ENCODE measurements at places on chromosomes 6 and 20.

GRCh38 chr6:136137008-136137692, 113.0 kb downstream of the MTFR2 start:
- no peak for DNase-seq

DNA sequence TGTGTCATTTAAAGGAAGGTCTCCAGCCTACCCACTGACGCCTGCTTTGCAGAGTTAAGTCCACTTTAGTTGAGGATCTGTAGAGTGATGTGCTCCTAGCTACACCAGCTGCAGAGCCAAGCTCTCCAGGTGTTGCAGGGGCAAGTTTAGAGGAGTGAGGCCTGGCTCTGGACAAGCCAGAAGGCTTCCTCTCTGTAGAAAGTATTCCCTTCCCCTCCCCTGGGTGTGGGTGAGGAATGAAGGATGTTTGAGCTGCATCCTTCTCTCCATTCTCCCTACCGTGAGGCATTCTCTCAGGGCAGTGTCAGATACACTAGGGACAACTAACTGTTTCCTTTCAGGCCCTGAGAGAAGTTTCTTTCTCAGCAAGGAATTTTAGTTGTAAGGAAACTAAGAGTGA, 66.5 kb downstream of the ELOVL5 start:
- DNase-seq, result no peak

DNA sequence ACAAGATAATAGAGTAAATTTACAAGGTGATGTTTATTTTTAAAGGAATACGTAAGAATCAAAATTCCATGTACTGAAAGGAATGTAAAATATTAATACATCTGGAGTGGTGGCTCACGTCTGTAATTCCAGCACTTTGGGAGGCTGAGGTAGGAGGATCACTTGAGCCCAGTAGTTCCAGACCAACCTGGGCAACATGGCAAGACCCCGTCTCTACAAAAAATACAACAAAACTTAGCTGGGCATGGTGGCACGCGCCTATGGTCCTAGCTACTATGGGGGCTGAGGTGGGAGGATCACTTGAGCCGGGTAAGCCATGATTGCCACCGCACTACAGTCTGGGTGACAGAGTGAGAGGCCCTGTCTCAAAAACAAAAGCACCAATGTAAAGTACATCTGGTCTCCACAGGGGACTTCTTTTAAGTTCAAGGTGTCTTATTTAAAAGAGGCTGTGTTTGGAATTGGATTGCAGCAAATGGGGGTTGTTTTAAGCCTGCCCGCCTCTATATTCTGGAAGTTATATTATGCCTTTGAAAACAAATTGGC, 36.9 kb downstream of the ARID1B start:
- DNase-seq, result no peak

- peak; percentile 58 for DNase-seq
Observed at GRCh38 chr6:119077643-119078375, 655 bp downstream of the FAM184A start.

DNA sequence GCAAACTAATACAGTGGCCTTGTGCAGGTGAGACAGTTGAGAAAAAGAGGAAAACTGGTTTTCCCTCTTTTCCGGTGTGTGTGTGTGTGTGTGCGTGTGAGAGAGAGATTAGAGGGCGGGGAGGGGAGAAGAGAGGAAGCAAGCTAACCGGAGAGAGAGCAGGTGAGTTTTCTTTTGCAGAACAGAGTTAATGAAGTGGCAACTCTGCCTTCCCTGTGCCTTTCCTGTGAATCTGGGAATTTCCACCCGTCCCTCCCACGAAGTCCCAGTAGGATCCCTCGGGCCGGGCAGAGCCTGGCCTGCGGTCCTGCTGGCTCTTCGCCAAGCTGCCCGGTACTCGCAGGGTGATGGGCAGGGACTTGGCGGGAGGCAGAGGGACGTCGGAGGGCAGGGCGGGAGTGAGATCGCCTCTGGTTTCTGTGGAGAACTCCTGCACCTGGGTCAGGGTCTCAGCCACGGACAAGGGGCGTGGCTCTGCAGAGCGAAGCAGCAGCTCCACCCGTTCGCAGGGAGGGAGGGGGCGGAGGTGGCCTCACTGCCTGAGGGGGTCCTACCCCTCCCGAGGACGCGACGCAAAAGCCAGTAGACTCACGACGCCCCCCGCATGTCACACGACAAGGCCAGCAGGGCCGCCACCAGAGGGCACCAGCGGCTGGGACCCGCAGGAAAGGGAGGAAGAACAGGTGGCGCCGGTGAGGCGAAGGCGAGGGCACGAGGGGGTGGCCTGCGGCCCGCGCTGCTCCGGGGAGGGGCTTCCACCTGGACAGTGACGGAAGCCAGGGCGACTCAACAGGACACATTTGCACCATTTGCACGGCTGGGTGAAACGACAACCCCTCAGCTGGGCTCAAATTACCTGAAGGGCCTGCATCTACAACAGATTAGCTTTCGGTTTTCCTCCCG, 51.2 kb upstream of the RNF182 start:
- peak; percentile 83 for DNase-seq

- no peak for DNase-seq
Observed at GRCh38 chr6:145783796-145784195, 30.8 kb downstream of the FBXO30 start.

DNA sequence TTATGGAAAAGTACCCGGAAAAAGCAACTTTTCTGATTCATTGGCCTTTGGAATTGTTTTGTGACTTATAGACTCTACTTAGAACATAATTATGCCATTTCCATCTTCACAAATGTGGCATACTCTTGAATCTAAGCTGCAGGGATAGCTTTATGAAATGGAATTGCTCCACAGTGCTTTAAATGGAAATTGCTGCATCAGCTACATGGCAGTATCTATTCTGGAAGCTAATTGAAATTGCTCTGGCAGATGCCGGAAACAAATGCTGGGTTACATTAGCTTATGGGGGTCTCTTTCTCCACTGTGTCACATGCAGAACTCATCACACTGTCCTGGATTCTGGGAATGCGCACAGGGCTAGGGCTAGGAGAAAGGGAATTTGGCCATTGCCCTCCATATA, 108.9 kb downstream of the SAMD5 start:
- no peak for DNase-seq

- DNase-seq, result no peak
Observed at GRCh38 chr20:14384416-14385175, 47.2 kb upstream of the FLRT3 start.

All from stimulated activated CD4-positive, alpha-beta T cell treated with anti-CD3 and anti-CD28 coated beads, Interleukin-2, amount 100 ng/mL, for 24 hours (primary cell).